ENCODE measurements at places on chromosomes 1 and 21.

GRCh38 chr1:209455145-209455544 is 128.4 kb upstream of the CAMK1G start:
- DNase-seq, result no peak

DNA sequence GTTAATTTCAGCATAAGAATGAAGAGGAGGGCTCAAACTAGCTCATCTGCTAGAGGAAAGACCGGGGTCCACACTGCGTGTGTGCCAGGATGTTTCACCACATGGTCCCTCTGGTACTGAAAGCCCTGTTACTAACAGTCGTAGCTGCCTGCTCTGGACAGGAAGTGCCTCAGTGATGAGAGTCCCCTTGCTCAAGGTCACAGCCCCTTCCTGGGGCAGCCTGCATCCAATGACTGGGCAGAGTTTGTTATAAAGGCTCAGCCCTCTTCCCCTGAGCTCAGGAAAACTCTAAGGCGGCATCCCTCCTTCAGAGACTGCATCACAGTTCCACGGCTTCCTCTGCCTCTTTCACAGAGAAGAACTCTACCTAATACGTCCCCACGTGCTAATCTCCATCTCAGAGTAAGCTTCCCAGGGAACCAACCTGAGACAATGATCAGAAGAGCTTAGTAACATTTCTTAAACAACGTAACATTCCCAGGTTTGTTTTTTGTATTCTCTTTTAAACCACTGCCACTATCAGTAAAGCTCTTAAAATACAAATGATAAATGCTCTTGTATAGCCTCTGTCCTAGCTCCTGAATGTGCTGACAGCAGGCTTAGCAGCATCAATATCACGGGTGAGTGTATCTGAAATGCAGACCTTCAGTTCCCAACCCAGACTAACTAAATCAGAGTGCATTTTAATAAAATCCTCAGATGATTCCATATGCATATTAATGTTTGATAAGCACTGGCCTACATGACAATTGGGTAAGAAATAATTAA is 38.0 kb upstream of the ATP1A1 start:
- no peak for DNase-seq

GRCh38 chr1:36831186-36831810 is 203.0 kb downstream of the GRIK3 start:
- no peak for DNase-seq

- no peak for DNase-seq
Observed at GRCh38 chr1:11720525-11720924, 15.4 kb upstream of the AGTRAP start.

DNA sequence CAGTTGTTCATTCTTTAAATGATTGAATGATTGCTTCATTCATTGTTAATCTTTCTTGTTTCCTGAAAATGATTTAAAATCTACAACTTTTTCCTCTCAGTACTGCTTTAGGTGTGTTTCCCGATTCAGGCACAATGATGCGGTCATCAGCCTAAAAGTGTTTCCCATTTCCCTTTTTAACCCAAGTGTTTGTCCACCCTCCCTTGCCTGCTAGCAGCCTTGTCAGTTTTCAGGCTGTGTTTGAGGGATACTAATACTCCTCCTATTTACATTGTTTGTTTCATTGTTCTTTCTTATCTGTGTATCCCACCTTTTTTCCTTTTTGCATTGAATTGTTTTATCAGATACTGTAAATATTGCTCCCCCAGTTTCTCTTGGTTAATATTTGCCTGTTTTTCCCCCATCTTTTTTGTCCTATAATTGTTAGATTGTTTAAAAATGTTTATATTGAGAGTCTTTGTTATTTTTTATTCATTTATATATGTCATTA is 131.1 kb downstream of the KIAA0319L start:
- no peak for DNase-seq

- peak; percentile 9 for DNase-seq
Observed at GRCh38 chr1:207058878-207059867, 6.1 kb downstream of the PFKFB2 start.

- DNase-seq, result no peak
Observed at GRCh38 chr21:35855484-35855883, 204.8 kb downstream of the SETD4 start.

DNA sequence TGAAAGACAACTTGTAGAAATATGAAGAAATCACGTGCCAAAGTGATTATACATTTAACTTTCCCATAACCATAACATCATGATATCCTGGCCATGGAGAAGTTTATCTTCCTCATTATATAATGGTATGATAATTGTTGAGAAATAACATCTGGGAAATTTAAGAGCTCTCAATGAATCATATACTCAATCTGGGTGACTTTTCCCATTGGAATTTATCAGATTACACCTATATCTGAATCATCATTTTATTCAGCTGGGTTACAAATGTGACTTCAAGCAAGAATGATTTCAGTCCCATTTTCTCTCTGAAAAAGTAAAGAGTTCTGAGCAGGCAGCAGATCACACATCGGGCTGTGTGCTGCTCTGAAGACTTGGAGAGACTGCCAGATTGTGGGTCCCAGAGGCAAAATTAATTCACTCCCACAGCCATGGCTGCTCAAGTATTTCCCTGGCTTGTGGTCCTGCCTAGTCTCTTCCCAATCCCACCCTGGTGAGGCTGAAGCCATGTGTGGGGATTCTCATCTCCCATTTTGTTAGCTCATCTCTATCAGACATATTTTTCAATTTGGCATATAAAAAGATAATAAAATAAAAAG is 278.0 kb downstream of the MRPL39 start:
- no peak for DNase-seq

- DNase-seq, result no peak
Observed at GRCh38 chr1:46761740-46762139, 37.1 kb upstream of the CYP4B1 start.

DNA sequence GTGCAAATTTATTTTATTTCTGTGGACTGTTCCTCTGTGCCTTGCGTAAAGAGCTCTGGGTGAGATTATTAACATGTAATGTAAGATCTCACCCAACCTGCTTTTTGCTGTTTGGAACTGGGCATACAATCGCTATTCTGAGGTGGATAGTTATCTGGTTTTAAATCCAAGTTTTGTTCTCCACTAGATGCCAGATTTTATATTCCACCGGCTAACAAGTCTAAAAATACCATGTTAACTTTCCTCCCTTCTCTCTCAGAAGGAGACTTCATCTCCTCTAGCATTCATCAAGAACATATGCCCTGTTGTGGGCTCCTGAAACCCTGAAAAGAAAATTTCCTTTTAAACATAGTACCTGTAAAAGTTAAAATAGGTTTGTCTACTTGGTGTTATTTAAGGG is 56.4 kb downstream of the C1orf21 start:
- DNase-seq, result no peak

- DNase-seq, result no peak
Observed at GRCh38 chr1:107830075-107830474, 134.9 kb downstream of the VAV3 start.

DNA sequence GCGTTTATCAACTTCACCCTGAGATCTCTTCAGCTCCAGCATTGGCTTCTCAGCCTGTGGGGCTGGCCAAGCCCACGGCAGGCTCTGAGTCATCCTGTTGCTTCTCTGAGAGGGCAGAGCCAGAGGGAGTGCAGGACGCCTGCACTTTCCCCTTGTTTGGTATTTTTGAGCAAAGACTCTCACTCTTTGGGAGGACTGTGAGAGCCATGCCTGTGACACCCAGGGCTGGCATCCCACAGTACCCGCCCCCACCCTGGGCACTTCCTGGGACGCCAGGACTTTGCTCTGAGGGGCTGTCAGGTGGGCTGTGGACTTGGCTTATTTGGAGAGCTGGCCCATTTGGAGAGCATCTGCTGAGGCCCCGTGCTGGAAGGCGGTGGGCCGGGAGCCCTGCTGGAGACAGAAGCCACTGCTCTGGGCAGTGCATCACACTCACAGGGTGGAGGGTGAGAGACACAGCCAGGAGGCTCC is 37.4 kb downstream of the VANGL1 start:
- DNase-seq, result no peak

DNA sequence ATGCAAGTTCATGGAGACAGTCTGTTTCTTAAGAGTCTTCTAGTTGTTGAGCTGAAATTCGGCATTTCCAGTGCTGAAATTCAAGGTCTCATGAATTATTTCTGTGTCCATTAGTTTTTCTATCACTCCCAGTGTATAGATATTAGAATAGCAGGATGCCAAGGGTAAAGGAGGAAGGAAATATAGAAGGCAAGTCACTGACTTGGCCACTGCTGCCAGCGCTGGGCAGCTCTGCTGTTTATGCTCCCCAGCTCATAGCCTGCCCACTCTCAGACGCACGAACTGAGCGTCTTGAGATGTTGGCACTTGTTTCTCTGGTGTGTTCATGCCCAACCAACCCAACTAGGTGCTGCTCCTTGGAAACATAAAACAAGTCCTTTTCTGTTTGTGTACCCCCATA is 110.1 kb downstream of the SLC45A1 start:
- DNase-seq, result no peak

- no peak for DNase-seq
Observed at GRCh38 chr1:14555091-14555490, 43.4 kb upstream of the KAZN start.

DNA sequence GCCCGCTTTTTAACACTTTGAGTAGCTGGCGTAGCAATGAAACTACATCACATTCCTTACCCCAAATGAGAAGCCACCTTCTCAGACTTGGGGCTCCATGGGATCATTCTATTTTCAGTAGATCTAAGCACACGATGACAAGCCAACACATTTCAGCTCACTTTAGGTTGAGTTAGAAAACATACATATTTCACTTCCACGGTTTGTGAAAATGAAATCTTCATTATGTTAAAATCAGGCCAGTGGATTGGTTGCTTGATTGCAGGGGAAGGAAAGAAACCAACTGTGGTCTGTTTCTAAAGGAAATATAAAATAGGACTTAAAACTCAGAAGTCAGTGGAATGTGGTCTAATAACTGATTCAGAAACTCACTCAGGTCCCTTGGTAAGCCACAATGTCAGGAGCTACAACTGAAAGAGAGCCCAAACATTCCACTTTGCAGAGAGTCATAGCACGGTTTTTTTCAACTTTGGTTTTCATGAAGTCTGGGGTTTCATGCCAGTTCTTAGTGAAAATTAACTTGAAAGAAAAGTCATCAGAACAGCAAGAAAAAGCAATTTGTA is 82.3 kb upstream of the TIAM1 start:
- DNase-seq, result no peak

- DNase-seq, result no peak
Observed at GRCh38 chr1:71399594-71399993, 318.8 kb upstream of the ZRANB2 start.

- no peak for DNase-seq
Observed at GRCh38 chr1:75099581-75099980, 34.6 kb upstream of the LHX8 start.

DNA sequence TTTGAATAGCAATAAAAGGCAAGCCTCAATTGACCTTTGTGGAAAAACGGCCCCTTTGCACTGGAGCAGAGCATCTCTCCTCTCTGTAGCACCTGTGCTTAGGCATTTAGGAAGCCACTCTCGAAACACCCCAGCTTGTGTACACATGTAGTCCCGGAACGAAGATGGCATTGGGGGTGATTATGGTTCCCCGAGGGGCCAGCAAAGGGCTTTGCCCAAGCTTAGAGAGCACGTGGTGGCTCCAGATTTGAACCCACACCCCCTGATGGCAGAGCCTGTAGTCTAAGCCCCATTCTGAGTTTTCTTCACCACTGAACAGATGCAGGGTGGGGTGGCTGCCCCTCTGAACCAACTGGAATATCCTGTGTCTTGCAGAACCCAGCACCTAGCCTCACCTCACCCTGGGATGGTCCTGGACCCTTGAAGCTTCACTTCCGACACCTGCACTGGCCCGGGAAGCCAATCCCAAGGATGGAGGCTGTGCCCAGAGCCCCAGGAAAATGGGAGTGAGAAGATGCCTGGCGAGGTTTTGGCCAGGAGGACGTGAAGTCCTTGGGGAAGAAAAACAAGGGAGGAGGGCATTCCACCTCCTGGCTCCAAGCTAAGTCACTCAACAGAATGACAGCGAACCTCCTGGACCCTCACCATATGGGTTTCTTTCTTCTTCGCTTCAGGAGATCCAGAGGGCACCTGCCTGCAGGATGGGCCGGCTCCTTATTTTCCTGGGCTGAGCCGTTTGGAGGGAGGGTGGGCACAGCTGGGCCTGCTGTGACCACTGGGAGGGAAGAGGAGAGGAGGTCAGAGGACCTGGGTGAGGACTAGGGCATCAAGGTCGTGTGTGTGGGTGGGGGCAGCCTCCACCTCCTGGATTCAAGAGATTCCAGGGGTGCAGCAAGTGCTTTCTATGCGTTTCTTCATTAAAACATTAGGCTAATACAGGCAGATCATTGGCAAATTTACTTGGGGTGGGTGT is 37.7 kb downstream of the IGFN1 start:
- no peak for DNase-seq

DNA sequence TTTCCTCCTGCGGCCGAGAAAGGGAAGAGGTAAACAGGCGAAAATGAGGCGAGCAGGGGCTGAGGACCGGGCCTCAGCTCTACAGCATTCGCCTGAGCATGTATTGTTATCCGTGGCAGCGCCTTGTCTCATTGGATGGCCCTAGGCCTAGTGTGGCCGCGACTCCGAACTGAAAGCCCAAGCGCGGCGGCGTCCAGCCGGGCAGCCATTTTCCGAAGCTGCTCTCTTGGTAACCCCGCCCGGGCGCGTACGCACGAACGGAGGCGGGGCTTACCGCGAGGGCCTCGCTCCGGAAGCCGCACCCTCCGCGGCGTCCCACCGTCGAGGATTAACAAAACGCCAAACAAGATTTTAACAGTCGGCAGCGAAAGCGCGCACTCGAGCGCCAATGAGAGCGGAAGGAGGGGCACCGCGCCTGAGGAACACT is 797 bp upstream of the USP1 start:
- peak; percentile 97 for DNase-seq

DNA sequence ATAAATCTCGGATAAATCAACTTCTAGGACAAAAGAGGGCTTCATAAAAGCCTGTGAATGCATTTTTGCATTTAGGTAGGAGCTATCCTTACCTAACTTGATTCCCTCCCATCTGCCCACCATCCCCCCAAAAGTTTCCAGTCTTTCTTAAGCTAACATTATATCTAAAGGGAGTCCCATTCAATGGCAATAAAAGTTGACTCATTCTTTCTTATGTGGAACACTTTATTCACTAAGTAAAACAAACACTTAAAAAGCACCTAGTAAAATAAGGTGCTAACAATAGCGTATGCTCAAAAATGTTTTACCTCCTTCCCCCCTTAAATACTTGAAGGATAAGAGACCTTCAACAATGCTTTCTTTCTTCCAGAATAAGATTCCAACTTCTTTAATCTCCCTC is 83.8 kb downstream of the GON4L start:
- DNase-seq, result no peak

DNA sequence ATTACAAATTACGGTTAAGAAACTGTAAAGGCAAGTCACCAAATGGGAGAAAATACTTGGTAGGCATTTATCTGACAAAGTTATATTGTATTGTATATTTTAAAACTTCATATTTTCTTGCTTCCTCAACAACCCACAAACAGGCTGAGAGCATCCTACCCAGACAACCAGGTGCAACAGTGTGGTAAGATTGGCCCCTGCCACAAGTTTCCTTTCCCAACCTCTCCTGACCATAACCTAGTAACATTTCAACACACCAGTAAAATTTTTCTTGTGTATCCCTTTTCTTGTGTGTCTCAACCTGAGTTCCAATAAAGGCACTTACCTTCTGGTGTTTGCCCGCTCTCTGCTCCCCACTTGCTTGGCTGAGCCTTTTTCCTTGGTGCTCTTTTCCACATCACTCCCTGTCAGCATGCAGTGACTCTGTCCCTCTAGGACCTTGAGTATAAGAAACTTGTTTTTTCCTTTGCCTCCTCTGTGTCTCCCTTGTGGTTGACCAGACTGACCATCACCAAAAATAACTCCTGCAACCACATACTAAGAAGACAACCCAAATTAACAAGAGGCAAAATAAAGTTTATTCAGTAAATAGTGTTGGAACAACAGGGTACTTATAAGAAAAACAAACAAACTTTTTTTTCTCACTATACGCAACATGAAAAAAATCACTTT is 40.9 kb downstream of the FCRL3 start:
- DNase-seq, result no peak

- DNase-seq, result no peak
Observed at GRCh38 chr1:225866061-225866837, 15.9 kb downstream of the TMEM63A start.

Data from body of pancreas (tissue), 4 donors.